Activated naive CD4-positive, alpha-beta T cell treated with anti-CD3 and anti-CD28 coated beads, Interleukin-2, amount 50 U/mL, for 72 hours (primary cell): ENCODE measurements at places on chromosomes 7 and 10.

DNA sequence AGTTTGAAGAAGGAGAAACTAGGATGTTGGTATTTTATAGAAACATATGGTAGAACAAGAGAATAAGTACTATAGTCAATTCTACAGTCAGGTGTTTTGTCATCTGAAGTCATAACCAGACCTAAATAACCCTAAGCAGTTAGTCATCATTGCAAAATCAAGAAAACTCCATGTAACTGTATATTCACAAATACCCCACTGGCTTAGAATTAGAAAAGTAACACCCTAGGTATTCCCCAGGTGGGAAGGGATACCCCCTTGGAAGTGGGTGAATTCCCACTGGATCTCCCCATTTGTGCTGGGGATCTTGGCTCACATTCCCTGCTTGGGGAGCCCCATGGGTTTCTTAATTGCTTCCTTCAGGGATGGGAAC lies 45.9 kb upstream of the ITGB8 start:
- no peak for DNase-seq

- no peak for DNase-seq
Observed at GRCh38 chr7:105920766-105921165, 42.3 kb upstream of the CDHR3 start.

GRCh38 chr7:99789441-99790070 lies 5.6 kb upstream of the CYP3A4 start:
- DNase-seq, result no peak

GRCh38 chr7:159119026-159119741 lies 25.5 kb downstream of the VIPR2 start:
- DNase-seq, result no peak

GRCh38 chr7:33981671-33982424 lies 76.5 kb downstream of the BMPER start:
- DNase-seq, result no peak

DNA sequence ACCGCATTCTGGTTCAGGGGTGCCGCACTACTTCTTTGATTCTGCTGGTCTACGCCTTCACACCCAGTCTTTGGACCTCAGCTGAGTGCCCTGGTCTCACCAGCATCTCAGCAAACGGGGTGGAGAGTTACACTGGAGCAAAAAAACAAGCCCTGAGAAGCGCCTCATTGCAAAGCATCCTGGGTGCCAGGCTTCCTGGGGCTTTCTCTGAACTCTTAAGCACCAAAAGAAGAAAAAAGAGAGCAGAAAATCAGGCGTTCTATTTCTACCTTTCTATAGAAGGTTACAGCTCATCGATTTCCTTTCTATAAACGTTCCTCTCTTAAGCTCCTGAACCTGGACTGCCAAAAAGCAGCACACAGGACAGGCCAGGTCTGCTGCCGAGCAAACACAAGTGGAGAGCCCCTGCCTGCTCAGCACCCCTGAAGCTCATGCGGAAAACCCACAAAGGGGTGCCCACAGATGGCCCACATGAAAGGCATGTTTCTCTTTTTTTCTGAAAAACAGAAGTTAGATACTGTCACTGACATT lies 217.9 kb downstream of the SFMBT2 start:
- DNase-seq, result peak; percentile 37

GRCh38 chr7:87878208-87878735 lies 2.0 kb downstream of the DBF4 start:
- no peak for DNase-seq

DNA sequence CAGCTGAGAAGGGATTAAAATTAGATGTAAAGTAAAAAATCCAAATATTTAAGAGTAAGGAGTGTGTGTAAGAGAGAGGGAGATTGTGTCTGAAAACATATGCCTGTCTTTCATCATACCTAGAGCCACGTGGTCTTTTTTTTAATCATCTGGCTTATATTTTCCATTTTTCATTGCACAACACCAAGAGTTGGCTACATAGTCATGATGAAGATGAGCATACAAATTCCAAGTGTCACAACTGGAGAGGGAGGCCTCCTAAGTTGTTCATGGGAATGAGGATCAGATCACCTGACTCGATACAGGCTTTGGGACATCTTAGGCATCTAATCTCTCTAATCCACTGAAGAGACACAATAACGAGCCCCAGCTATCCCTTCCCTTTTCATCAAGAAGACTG lies 47.2 kb upstream of the CCDC3 start:
- DNase-seq, result no peak

- DNase-seq, result no peak
Observed at GRCh38 chr7:48617993-48618392, 306.4 kb upstream of the CDC14C start.

GRCh38 chr10:60000747-60001146 lies 94.4 kb upstream of the CCDC6 start:
- DNase-seq, result no peak

DNA sequence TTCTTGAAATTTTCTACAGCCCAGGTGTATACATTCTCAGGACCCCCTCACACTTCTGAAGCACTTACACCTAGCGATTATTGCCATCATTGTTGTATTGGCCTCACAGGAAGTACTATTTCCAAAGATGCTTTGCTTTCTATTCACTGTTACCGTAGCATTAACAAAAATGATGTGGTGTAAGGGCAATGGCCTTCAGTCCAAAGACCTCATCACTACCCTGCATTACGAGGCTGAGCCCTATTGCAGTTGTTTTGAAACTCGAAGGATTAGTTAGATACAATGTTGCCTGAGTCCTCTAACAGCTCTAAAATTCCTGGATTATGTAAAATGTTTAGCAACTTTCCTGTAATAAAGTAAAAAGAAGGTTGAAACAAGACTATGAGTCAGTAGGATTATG lies 2.9 kb downstream of the NRCAM start:
- no peak for DNase-seq

- DNase-seq, result no peak
Observed at GRCh38 chr7:132855901-132856300, 226.0 kb downstream of the CHCHD3 start.

- no peak for DNase-seq
Observed at GRCh38 chr7:47404010-47404409, 177.9 kb downstream of the TNS3 start.

GRCh38 chr10:8628351-8628750 lies 573.9 kb downstream of the GATA3 start:
- DNase-seq, result no peak

DNA sequence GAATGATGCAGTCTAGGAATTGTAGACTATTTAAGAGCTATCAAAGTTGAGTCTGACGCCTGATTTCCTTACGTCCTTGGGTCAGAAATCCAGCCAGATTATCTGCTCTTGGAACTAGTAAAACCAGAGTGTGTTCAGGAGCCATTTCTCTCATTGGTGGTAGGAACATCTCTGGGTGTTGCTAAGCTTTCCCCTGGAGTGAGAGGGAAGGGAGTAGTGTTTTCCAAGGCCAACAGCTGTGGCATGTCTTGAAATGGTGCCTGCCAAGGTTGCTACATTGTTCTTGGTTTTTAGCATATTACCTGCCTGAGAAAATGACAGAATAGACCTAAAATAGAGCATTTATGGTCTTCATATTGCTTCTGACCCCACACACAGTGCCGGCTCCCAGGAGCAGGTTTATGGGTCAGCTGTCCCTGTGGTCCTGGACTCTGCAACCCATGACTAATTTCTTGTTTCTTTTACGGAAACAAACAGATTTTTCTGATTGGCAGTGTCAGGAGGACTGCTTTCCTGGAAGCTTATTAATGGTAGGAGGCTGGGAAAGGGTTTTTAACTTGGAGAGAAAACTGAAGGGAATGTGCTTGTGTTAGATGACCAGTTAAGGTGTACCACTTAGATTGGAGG lies 17.5 kb downstream of the GBF1 start:
- DNase-seq, result no peak

DNA sequence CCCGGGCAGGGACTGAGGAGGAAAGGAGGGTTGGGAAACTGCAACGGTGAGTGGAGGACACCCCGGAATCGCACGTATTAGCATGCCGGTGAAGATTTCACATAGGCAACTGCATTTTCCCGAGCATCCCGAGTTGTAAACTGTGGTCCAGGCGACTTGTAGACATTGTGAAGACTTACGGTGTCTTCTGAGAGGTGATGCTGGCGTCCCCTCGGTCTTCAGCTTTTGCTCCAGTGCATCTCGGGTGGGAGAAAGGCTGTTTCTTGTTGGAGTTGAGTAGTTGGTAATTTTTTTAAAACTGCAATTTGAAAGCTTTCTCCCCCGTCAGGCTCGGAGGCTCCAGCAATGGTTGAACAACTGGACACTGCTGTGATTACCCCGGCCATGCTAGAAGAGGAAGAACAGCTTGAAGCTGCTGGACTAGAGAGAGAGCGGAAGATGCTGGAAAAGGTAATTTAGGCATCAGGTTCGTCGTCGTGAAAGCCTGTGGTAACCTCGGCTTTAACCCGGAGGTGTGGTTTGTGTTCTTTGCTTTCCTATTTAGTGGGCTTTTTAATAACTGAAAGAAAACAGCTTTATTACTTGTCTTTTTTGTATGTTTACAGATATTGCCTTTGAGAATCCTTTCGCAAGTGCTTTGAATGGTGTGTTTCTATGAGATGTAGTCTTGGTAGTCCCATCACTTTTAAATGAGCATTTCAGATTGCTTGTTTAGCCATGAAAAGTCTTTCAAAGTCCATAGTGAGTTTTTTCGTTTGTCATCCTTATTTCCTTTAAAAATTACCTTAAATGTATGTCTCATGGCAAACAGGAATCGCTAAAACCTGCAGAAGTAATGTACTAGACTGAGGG lies 687 bp downstream of the HELLS start:
- DNase-seq, result no peak

DNA sequence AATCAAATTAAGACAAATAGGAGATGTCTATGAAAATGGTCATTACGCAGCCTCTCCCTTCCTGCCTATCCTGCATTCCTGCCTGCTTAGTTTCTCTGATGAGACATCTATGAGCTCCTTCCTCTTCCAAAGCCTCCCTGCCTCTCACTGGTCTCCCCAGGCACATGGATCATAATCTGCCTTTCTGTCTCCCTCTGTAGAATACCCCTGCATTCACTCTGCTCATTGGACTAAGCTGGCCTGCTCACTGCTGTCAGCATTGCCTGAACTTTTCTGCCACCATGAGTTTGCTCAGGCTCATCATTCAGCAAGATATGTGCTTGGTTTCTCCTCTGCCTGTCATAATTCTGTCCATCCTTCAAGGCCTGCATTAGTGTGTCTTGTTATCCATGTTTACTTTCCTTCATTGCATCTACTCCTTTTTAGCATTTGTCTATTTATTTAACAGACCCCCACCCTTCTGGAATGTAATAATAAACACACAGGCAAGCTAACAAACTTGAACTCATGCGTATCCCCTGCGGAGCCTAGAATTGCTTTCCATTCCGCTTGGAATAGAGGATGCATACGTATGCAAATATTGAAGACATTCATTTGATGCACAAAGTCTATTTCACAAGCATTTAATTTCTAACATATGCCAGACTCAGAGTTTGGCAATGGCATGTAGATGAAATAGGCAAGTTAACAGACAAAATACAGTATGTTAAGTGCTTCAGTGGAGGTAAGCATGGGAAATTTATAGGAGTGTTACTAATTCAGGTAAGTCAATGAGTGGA lies 88.3 kb downstream of the PTPRZ1 start:
- DNase-seq, result no peak

- DNase-seq, result no peak
Observed at GRCh38 chr10:93364966-93365365, 117.2 kb downstream of the MYOF start.

DNA sequence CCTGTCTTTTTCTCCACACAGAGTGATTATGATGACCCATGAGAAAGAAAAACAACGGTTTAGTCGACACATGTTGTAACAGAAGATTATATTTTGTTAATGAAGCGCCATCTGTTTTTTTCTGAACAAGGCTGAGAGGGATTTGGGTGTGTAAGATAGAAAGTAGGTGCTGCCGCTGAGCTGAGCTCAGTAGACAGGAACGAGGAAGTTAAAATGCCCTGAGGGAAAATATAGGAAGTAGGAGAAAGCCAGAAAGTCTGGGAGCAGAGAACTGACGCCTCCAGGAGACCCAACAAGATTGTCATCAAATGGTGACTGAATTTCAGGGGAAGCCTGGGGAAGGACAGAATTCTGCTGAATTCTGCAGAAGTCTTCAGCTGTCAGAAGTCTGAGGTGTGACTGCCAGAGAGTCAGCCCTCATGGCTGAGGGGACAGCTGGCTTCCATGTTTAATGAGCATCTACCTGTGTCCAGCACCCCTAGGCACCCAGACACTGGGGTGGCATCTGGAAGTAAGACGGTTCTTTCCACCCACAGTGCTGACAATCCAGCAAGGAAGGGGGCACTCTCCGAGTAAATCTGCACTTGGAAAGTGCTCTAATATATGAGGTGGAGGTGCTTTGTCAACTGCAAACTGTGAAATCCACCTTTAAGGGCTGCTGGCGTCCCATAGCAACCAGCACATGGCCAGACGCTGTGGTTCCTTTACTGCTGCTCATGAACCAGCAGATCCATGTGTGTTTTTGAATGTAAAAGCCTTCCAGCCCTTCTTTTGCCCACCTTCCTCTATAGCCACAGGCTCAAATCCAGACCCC lies 12.5 kb upstream of the TSPAN15 start:
- no peak for DNase-seq

GRCh38 chr7:151671514-151671913 lies 151.8 kb upstream of the RHEB start:
- DNase-seq, result no peak

DNA sequence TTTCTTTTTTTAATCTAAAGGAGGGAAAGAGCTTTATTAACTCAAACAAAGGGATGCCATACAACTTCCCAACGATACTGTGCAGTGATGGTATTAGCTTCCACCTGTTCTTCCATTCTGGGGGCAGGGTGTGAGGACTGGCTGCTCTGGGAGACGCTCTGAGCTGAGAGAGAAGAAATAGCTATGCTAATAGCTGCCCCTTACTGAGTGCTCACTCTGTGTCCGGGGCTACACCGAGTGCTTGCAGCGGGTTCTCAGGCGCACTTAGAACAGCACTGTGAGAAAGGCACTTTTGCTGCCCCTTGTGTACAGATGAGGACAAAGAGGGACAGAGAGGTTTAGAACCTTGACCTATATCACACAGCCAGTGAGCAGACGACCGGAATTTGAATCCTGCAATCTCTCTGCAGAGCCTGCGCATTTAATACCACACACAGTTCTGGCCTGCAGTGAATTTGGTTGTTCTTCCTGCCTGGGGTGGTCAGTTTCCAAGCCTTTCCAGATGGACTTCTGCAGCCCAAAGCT lies 142.2 kb downstream of the PLPP4 start:
- no peak for DNase-seq

- DNase-seq, result no peak
Observed at GRCh38 chr7:3592401-3593134, 291.5 kb downstream of the SDK1 start.

- no peak for DNase-seq
Observed at GRCh38 chr7:10874666-10875065, 99.0 kb upstream of the PHF14 start.

DNA sequence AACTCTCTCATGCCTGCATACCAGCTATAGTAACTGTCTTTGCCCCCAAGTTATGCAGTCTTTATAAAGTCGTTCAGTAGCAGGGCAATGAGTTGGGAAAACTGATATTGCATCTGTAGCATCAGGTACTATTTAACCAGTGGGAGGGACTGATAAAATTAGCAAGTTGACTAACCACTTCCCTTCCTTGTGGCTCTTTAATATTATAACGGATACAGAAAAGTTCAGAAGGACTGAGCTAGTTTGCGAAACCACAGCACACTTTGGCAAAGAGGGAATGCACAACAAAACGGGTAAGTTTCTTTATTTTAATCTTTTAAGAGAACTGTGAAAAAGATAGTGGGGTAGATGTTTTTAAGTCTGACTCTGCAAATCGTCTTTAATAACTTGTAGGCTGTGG lies 205.3 kb upstream of the HDAC9 start:
- no peak for DNase-seq
